ENCODE measurements at places on chromosomes 7 and 10. TPM values are rescaled to one million over a fixed set of nuclear protein-coding genes. Genes with fewer than 3 reads are reported as not detected.

ZNF862 gene
- total RNA-seq: 2.2 TPM

ABCB8 gene
- 52.6 TPM for total RNA-seq

HYCC1 gene
- 18.9 TPM for total RNA-seq

MOGAT3 gene
- total RNA-seq: not detected

MRC1 gene
- 0.05 TPM for total RNA-seq

NEURL1 gene
- total RNA-seq: 0.20 TPM

DYDC2 gene
- total RNA-seq: 0.07 TPM

COL17A1 gene
- 2.7 TPM for total RNA-seq

DNAH11 gene
- total RNA-seq: 0.15 TPM

LIPN gene
- not detected for total RNA-seq

AOC1 gene
- not detected for total RNA-seq

TMEM176A gene
- total RNA-seq: not detected
